NCI-H187 treated with DMSO at 0.1 percent for 48 hours (cell line): ENCODE measurements at places on chromosomes 5 and 9.

GRCh38 chr5:102753889-102754766 is 977 bp upstream of the PAM start:
- no peak for DNase-seq

DNA sequence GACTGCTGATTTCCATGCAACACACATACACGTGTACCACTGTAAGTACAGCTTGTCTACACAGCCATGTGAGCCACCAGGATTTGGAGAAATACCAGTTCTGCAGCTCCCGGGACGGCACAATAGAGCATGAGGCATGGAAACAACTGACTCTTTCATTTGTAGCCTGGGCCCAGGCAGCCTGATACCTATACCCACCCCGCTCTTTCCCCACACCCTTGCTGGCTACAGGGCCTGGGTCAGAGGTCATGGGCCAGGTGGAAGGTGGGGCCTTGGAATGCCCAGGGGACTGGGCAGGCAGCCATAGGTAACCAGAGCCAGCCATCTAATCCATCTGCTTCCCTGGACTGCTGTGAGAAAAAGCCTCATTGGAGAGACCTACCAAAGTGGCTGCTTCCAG is 39.0 kb upstream of the ZSWIM6 start:
- no peak for DNase-seq

GRCh38 chr5:173056783-173057061 is 570 bp downstream of the CREBRF start:
- DNase-seq: no peak

DNA sequence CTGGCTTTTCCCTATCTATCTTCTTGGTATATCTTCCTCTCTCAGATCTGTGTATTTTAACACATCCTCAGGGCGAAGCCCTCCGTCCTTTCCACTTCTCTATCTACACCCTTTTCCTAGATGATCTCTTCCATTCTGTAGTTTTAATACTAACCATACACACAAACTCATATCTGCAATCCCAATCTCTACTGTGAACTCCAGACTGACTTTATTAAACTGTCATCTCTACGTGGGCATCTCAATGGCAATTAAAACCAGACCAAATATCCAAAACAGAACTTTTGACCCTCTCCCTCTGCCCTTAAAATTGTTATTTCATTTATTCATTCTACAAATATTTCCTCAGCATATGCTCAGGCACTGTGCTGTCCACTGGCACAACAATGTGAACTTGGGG is 7.1 kb downstream of the FNIP1 start:
- DNase-seq: no peak

GRCh38 chr5:152987131-152987530 is 503.3 kb upstream of the GRIA1 start:
- no peak for DNase-seq

DNA sequence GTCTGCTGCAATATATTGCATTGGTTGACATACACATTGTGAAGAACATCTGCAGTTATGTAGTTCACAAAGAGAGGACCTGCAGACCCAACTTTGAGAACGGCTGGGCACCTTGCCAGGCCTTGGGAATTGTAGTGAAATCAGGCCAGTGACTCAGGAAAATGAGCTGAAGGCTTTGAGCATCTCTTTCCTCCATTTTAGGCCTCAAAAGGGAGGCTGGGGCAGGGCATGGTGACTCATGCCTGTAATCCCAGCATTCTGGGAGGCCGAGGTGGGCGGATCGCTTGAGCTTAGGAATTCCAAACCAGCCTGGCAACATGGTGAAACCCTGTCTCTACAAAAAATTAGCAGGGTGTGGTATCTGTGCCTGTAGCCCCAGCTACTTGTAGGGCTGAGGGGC is 1.4 kb upstream of the IPPK start:
- no peak for DNase-seq

DNA sequence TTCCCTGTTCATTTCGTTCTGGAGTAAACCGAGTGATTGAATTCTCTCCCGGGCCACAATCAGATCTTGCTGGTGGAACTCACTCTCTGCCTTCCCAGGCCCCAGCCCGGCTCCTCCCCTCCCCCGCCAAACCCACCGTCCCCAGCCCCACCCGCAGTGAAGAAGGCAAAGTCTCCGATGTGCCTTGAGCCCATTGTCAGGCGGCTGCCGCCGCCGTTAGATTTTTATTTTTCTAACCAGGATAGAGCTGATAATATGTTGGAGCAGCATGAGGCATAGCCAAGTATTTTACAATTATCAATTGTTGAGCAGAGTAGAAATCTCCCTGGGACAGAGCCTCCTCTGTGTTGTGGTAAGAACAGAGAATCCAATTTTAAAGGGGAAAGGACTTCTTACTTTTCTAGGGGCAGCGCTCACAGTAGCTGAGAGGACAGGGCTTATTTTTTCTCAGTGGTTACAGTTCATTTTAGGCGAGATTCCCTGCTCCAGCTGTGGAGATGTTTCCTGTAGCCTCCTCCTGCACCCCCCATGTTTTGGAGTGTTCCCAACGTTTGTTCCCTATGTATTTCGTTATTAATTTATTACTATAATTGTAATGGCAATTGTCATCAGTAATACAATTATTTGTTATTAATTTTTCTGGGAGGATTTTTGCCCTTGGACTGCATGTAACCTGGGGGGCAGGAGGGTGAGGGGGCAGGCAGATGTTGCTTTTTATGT is 1.3 kb downstream of the PSAT1 start:
- DNase-seq: no peak

DNA sequence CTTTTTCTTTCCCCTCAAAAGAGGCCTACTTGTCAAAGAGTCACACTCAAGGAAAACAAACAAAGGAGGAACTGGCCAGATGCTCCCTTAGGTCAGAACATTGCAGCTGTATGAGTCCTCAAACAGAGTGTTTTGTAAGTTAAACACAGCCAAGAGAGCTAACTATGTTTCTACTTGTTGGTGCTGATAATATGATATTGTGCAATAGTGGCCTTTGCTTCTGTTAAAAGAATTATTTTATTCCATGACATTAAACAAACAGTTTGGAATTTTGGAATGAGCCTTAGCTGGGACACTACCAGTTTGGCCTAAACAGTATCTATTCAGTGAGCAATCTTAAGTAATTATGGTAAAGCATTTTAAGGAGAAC is 56.0 kb upstream of the TPD52L3 start:
- no peak for DNase-seq

- no peak for DNase-seq
Observed at GRCh38 chr5:2206293-2207108, 323.8 kb upstream of the IRX4 start.

- DNase-seq: no peak
Observed at GRCh38 chr9:118360036-118360435, 655.8 kb downstream of the TLR4 start.

DNA sequence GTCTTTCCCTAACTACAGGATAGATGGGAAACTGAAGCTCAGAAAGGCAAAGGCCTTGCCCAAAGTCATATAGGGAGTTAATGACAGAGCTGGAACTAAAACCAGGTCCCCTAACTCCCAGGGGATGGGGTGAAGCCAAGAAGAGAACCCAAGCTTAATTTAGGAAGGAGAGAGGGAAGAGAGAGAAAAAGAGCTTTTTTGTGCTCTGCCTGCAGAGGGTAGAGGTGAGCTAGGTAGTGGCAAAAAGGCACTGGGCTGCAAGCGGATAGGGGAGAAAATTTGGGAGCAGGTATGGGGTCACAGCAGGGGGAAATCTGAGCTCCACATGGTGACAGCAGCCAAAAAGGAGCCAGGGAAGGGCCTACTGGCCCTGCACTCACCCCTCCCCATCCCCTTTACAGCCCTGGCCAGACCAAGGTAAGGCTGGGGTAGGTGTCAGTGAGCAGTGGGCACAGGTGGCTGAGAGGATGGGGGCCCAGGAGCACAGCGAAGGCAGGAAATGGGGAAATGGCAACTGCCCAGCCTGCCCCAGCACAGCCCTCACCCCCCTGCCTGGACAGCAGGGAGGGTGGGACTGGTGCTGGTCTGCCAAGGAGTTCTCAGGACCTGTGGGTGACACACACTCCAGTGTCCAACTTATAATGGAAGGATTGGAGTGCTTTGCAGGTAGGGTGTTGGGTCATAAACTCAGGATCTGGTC is 3.3 kb downstream of the ENHO start:
- no peak for DNase-seq

DNA sequence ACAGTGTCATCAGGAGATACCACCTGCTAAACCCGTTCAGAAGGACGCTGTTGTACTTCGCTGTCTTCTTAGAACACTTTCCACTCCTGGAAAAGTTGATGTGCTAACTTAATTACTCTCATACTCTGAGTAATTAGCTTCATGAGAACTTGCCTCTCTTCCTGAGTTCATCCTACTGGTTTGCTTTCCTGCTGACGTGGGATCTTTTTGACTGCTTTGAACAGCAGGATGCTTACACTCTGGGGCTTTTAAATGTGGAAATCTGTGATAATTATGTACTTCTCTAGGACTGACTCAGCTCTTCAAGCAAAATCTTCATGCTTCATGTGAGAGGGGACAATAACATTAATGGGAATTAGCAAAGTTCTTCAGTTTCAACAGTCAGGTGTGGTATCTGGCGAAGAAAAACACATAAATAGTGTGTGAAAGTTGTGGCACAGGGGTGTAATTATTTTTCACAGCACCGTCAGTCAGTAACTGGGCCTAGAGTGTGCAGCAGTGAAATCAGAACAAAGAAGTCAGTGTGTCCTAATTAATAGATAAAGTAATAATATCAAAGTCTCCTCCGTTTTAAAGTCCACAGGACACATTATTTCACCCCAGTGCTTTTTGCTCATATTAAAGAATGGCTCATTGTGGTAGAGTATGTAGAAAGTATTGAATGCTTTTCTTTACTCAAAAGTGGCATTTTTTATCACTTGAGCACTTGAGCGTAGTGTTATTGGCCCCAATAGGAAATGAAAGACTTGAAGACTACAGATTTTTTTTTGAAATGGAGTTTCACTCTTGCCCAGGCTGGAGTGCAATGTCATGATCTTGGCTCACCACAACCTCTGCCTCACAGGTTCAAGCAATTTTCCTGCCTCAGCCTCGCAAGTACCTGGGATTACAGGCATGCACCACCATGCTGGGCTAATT is 140.9 kb upstream of the DMRT1 start:
- DNase-seq: no peak

GRCh38 chr5:94544875-94545547 is 73.4 kb downstream of the KIAA0825 start:
- no peak for DNase-seq

DNA sequence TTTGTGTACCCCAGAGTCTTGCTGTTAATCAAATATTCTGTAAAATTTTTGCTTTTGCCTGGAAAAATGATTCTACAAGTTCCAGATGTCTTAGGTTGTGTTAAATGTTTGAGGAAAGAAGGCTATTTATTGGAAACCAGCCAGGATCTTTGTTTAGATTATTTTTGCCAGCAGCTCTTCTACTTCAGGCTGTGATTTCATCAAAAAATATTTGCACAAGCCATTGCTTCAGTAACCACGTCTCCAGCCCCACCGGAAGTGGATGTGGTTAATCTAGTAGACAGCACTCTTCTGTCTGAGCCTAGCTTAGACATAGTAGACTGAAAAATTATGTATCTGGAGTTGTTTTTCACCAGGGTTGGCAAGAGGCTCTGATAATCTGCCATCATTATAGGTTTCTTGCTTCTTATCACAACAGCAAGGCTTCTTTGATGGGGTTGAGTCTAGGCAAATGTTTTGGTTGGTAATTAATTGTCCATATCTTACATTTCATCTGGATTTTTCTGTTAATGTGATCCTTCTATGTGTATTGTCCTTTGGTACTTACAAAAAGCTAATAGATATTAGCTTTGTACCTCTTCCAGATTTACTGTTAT is 17.1 kb downstream of the KCTD16 start:
- DNase-seq: no peak

DNA sequence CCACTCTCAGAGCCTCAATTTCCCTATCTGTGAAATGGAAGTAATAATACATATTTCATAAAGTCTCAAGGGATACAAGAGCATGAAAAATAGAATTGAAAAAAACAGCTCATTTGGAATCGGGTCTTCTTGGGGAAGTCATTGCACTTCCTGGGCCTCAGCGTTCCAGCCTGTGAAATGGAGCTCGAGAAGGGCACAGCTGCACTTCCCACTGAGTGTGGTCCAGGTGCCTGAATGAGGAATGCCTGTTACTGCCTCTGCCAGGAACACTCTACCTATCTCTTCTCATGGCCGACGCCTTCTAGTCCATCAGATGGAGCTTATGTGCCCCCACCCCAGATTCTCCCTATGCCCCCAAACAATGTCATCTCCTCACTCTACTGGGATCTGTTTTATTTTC is 924 bp upstream of the NEURL1B start:
- no peak for DNase-seq

DNA sequence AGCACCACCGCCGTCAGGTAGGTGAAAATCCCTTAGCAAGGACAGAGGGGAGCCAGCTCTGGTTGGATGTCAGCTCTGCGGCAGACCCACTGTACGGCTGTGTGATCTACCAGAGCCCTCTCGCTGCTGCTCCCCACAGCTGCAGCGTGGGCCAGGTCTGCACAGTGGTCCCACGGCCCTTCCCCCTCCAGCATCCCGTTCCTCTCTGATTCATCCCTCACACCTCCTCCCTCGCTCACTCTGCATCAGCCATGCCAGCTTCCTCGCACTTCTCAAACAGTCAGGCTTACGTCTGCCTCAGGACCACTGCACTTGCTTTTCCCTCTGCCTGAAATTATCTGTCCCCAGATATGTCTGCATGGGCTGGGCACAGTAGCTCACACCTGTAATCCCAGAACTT is 26.6 kb upstream of the CFAP157 start:
- DNase-seq: no peak

GRCh38 chr5:86807046-86808031 is 189.6 kb downstream of the COX7C start:
- no peak for DNase-seq

- no peak for DNase-seq
Observed at GRCh38 chr9:112037281-112038016, 137.6 kb downstream of the SUSD1 start.

GRCh38 chr9:135048758-135049444 is 38.6 kb upstream of the OLFM1 start:
- no peak for DNase-seq

DNA sequence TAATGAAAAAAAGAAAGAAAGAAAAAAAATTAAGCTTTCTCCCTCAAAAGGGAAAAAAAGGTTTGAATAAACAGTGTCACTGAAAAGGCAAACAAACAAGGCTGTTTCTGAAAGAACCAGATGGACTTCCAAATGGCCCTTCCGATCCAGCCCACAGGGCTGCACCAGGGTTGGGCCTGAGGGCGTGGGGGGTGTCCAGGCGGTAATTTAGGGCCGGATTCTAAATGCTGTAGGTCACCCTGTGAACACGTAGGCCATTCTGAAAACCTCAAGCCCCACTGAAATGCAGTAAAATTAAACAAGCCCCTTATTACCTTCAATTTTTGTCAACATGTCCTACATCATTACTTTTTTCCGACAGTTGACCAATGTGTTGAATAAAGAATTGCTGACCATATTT is 132.1 kb downstream of the HSD17B3 start:
- no peak for DNase-seq

GRCh38 chr9:109733690-109734089 is 46.3 kb upstream of the PALM2AKAP2 start:
- DNase-seq: no peak

GRCh38 chr9:16725066-16725465 is 145.4 kb downstream of the BNC2 start:
- DNase-seq: no peak

GRCh38 chr5:73445665-73446630 is 2.6 kb downstream of the FOXD1 start:
- no peak for DNase-seq

- no peak for DNase-seq
Observed at GRCh38 chr5:6350277-6351090, 27.9 kb downstream of the MED10 start.

- DNase-seq: no peak
Observed at GRCh38 chr9:136886610-136887597, 588 bp downstream of the TRAF2 start.
